ENCODE measurements at places on chromosomes 7 and 10. TPM values are rescaled to one million over a fixed set of nuclear protein-coding genes. Genes with fewer than 3 reads are reported as not detected.

SYNPO2L gene
- not detected for total RNA-seq

XRCC2 gene
- total RNA-seq: 0.98 TPM

BRI3 gene
- total RNA-seq: 112 TPM

VGF gene
- 0.14 TPM for total RNA-seq

FAM221A gene
- 4.1 TPM for total RNA-seq

LRRC17 gene
- not detected for total RNA-seq

CFTR gene
- not detected for total RNA-seq

SFRP5 gene
- total RNA-seq: not detected

C7orf57 gene
- 0.26 TPM for total RNA-seq

GDF10 gene
- not detected for total RNA-seq

CFAP43 gene
- total RNA-seq: 2.7 TPM

UCN3 gene
- total RNA-seq: not detected

STEAP4 gene
- total RNA-seq: not detected

A1CF gene
- total RNA-seq: not detected

ADAM12 gene
- 14.0 TPM for total RNA-seq

PDZD7 gene
- 5.3 TPM for total RNA-seq

PTPRZ1 gene
- total RNA-seq: not detected

PLAU gene
- 27.6 TPM for total RNA-seq

ARL3 gene
- total RNA-seq: 14.3 TPM

FZD1 gene
- total RNA-seq: 5.2 TPM

OLAH gene
- 1.8 TPM for total RNA-seq

IMMP2L gene
- 226 TPM for total RNA-seq

OAT gene
- total RNA-seq: 74.1 TPM

COL17A1 gene
- total RNA-seq: not detected

VSTM4 gene
- 1.7 TPM for total RNA-seq

CALCR gene
- total RNA-seq: 0.14 TPM

HMX3 gene
- total RNA-seq: not detected

GPR141 gene
- not detected for total RNA-seq

SLC26A4 gene
- total RNA-seq: not detected

DENND2A gene
- 0.75 TPM for total RNA-seq

ST8SIA6 gene
- not detected for total RNA-seq

BTBD16 gene
- total RNA-seq: 0.88 TPM

CALML5 gene
- not detected for total RNA-seq

CCL26 gene
- total RNA-seq: not detected

TDRD1 gene
- total RNA-seq: not detected

LYZL1 gene
- not detected for total RNA-seq

MOGAT3 gene
- not detected for total RNA-seq

LRRD1 gene
- total RNA-seq: not detected

TMEM184A gene
- total RNA-seq: 13.4 TPM

All from Caki2 (cell line).